RPMI7951 (cell line): ENCODE measurements at places on chromosomes 5 and 9. TPM values are rescaled to one million over a fixed set of nuclear protein-coding genes. Genes with fewer than 3 reads are reported as not detected.

The SLC22A4 gene
- 6.7 and 6.9 TPM in 2 replicates for total RNA-seq

The PLPPR1 gene
- total RNA-seq: not detected in 2 replicates

The OLFML2A gene
- 31.2 and 43.6 TPM in 2 replicates for total RNA-seq

The SKIC3 gene
- total RNA-seq: 56.6 and 70.9 TPM in 2 replicates

The TBC1D9B gene
- total RNA-seq: 22.0 and 25.8 TPM in 2 replicates

The AFAP1L1 gene
- total RNA-seq: 14.3 and 14.8 TPM in 2 replicates

The ACTL7B gene
- total RNA-seq: not detected in 2 replicates

The WWC1 gene
- total RNA-seq: 0.10 and 0.24 TPM in 2 replicates

The FOXD4 gene
- total RNA-seq: not detected in 2 replicates

The CBY3 gene
- total RNA-seq: not detected in 2 replicates

The HMGCR gene
- 28.4 and 33.9 TPM in 2 replicates for total RNA-seq

The ASPN gene
- total RNA-seq: 0.10 and 0.36 TPM in 2 replicates

The PTGS1 gene
- total RNA-seq: 10.1 and 11.5 TPM in 2 replicates

- DNase-seq: no peak
Observed at GRCh38 chr5:113572716-113573115, 59.2 kb downstream of the YTHDC2 start.

DNA sequence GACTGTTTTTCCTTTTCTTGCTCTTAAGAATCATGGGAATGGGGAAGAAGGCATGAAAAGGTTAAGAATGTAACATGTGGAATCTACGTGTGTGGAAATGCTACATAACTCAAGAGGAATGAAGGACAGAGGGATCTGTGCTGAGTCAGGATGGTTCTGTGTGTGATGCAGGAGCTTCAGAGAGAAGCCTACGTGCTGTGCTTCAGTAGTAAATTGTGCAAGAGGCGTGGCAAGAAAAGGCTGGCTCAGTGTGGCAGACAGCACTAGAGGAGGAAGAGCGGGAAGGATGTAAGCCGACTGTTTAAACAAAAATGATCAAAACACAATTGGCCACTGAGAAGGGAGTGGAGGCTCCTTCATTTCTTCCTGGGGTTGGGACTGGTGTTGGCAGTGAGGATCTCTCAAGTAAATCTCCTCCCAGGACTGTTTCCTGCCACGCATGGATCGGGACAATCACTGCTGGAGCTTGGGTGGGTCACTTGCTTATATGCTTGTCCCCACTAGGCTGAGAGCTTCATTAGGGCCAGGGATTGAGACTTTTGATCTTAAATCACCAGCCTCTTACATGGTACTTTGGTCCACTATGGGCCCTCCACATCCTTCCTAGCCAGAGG, 59.4 kb upstream of the BASP1 start:
- DNase-seq: peak; percentile 49

DNA sequence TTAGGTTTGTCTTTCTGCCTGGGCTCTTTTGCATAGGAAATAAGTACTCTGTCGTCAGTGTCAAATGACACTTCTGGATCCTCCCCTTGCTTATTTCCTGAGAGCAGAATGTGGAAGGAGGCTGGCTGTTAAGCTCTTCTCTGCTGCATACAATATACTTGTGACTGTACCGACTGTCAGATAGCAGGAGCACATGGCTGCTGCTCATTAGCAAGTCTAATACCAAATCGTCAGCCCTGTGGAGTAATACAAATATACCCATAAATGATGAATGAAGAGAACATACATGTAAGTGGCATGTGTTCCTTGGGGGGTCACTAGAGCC, at the start of gene GPR151:
GPR151 (minus strand) TSS at position 40 of the 325 bp plus-strand sequence. CDS start 77 bp downstream, outside the sequence.
- no peak for DNase-seq

- no peak for DNase-seq
Observed at GRCh38 chr5:15946026-15946425, 233.6 kb downstream of the MARCHF11 start.

DNA sequence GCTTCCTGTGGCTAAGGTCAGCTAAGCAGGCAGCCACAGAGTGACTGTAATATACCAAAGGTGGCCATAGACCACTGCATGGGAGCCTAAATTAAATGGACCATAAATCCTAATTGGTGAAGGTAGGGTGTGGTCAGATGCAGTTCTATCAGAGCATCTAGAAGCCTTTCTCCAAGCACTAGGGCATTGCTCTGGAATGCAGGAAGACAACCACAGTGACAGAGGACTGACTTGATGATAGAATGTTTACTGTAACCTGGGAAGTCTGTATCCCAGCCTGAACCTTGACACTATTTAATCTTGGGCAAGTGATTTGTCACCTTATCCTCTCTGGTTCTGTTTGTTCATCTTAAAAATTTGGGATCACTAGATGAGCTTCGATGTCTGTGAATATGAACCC, 2.3 kb downstream of the FBXO38 start:
- no peak for DNase-seq

- DNase-seq: no peak
Observed at GRCh38 chr5:130731839-130732238, 433.2 kb downstream of the HINT1 start.

- peak; percentile 51 for DNase-seq
Observed at GRCh38 chr5:122195802-122196394, 66.6 kb downstream of the ZNF474 start.

DNA sequence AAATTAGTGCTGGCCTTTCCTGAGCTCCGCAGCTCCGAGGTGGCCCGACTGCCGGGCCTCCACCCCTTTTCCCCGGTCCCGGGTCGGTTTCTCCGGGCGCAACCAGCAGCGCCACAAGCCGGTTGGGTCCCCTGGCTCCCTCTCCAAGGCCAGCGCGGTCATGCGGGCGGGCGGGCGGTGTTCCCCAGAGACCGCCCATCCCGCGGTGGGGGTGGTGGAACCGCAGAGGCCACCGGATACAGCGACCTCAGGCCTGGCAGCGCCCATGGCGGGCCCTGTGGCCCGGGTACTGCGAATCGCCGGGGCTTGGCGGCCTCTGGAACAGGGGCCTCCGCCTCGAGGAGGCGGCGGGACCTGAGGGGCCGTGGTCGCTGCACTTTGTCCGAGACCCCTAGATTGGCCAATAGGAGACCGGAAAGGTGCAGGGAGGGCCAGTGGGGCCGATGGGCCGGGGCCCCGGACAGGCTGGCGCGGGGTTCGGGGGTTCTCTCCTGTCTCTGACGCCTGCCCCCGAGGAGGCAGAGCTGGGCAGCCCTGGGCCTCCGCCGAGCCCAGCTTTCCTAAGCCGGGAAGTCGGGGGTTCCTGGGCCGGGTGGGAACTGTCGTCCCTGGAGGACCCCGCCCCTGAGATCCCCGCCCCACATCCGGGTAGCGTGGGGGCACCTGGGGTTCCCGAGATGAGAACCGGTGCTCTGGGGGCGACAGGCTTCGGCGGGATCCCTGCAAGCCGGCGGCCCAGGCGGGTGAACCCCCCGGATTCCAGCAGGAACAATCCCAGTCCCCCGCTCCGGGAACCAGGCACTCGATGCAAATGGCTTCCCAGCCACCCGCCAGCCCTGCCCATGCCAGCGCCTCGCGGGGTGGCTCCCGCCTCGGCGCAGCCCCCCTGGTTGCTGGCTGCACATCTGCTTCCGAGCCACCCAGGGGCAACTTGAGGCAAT, 293.9 kb downstream of the ZSWIM6 start:
- DNase-seq: no peak

GRCh38 chr9:7123743-7124142, 366.0 kb downstream of the KDM4C start:
- DNase-seq: no peak

DNA sequence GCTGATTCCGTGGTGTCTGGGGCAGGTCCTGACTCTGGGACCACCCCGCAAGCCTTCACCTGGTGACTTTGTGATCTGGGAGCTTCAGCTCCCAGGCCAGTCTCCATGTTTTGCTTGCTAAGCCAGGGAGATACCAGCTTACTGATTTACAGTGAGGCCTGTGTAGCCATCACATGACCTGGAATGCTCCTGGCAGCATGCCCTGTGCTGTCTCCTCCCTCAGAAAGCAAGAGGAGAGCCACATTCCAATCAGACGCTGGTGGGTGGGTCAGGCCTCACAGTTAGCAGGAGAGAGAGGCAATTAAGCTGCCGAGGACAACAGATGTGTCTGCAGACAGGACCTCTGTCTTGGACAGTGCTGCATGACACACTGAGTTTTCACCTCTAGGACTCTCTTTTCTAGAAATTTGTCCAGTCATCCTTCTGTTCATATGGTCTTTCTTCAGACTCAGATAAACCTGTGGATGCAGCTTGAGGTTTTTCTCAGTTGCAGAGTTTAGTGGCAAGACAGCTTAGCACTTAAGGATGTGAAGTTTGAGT, 24.4 kb upstream of the GRPEL2 start:
- DNase-seq: peak; percentile 86

GRCh38 chr5:98816582-98817222, 43.2 kb downstream of the RGMB start:
- no peak for DNase-seq

- DNase-seq: no peak
Observed at GRCh38 chr9:34070606-34071324, 22.1 kb upstream of the UBAP2 start.

DNA sequence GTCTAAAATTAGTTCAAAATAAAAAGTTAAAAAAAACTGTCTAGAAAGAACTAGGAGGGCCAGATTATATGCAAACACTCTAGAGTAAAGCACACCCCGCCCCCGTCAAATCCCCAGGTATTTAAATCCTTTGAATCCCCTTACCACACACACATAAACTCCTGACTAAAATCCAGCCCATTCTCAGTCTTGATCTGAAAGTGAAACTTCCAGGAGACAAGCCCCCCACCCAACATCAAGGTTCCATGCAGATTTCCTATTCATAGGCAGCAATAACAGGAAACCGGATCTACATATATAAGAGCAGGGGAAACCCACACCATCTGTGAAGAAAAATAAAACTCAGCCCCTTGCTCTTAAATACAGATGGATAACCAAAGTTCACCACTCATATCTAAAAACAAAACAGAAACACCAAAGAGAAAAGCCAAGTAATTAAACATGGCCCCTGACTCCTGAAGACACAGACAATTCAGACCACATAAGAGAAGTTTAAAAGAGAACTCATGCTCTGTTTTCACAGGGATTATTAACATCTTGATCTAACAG, 42.3 kb downstream of the MARCHF3 start:
- DNase-seq: no peak

- no peak for DNase-seq
Observed at GRCh38 chr5:172723508-172723907, 47.5 kb downstream of the DUSP1 start.

DNA sequence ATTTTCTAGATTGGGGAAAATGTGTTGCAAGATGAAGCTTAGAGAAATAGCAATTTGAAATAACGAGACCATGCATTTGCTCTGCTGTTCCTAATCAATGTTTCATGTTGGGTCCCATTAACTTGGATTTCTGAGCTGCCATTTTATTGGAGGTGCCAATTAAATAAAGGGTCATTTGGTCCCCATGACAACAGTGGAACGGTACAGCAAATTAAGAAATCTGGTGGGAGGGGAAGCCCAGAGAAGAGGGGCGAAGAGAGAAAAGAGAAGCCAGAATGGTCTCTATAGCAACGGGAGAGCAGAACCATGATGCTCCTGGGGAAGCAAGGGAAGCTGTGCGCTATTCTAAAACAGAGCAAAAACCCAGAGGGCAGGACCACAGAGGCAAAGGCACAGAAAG, 120.2 kb downstream of the ENTREP1 start:
- no peak for DNase-seq

GRCh38 chr9:37511016-37512010, 25.6 kb downstream of the POLR1E start:
- DNase-seq: no peak

DNA sequence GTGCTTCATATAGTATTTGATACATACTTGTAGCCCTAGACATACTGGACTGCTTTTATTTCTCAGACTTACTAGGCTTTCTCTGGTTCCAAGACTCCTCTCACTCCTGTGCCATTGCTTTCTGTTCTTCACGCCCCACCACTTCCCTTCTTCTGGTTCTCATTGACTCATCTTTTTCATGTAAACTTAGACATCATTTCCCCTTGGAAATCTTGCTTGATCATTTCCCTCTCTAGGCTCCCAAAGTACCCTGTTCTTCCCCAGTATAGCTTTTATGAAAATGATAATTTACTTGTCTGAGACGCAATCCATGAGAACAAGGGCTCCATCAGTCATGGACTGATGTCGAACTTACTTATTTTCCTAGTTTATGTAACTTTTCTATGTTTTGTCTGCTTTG, 83.5 kb downstream of the TLR4 start:
- no peak for DNase-seq

DNA sequence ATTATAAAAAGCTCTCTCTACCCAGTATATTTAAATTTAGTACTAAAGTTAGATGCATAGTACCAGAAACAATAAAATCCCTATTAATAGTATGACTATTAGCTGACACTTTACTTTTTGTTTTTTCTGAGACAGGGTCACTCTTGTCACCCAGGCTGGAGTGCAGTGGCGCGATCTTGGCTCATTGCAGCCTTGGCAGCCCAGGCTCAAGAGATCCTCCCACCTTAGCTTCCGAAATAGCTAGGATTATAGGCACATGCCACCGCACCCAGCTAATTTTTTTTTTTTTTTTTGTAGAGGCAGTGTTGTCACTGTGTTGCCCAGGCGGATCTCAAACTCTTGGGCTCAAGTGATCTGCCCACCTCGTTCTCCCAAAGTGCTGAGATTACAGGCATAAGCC, 8.0 kb downstream of the CCNG1 start:
- DNase-seq: no peak

DNA sequence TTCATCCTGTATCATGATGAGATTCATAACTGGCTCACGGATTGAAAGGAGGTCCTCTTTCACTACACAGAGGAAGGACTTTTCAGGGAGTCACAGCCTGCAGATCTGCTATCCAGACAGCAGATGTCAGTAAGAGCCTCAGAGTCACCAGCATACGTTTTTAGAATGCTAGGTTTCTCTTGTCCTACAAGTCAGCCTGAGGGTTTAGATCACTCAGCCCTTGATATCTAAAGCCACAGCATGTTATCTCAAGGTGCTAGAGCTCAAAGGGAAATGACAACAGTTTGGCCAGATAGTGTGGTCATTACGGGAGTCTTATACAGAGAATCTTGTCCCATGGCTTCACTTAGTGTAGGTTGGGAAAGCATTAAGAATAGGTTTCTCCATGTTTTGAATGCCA, 30.9 kb upstream of the SLC46A2 start:
- peak; percentile 56 for DNase-seq

- no peak for DNase-seq
Observed at GRCh38 chr5:32499261-32499660, 54.7 kb upstream of the ZFR start.

GRCh38 chr9:35051069-35051967, 21.1 kb downstream of the VCP start:
- DNase-seq: peak; percentile 41

DNA sequence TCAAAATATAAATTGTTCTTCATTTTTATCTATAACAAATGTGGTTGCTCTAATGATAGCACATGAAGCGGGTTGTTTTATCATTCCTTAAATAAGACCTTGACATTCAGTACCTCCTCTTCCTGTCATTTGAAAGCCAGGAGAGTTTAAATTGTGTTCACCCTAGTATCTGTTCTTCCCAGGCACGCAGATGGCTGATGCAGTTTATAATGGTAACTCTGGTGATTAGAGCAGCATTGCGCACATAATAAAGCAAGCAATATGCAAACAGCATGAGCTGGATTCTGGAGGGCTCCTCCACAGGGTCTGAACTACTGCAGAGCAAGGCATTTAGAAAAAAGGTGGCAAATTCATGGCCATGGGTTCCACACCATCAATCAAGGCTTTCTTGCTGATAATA, 307.8 kb downstream of the ENC1 start:
- DNase-seq: no peak

GRCh38 chr5:147699496-147700088, 82.9 kb downstream of the JAKMIP2 start:
- no peak for DNase-seq
